ENCODE measurements at places on chromosomes 2 and 18. TPM values are rescaled to one million over a fixed set of nuclear protein-coding genes. Genes with fewer than 3 reads are reported as not detected.

Gene FLACC1
- 0.90 TPM for total RNA-seq

Gene EHD3
- 9.0 TPM for total RNA-seq

Gene SERPINB5
- total RNA-seq: 0.27 TPM

Gene ZBTB7C
- 9.9 TPM for total RNA-seq

Gene PIKFYVE
- total RNA-seq: 25.0 TPM

Gene POTEI
- 0.11 TPM for total RNA-seq

Gene RUFY4
- total RNA-seq: 0.31 TPM

DNA sequence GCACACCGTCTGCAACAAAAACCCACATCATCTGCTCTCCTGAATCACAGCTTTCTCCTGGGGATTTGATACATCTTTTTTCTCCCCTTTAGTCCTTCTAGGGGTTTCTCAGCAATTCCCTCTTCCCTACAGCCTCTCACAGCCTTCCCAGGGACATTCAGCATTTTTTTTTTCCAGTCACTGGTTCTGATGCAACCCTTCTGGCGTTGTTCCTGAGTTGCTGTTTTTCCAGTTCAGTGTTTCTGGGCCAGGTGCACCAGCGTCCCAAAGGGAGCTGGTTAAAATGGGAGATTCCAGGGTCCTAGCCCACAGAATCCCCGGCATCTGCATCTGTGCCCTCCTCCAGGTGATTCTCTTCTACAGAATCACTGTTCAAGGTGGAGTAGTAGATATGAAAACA lies 36.1 kb downstream of the ADCY3 start:
- no peak for ATAC-seq

DNA sequence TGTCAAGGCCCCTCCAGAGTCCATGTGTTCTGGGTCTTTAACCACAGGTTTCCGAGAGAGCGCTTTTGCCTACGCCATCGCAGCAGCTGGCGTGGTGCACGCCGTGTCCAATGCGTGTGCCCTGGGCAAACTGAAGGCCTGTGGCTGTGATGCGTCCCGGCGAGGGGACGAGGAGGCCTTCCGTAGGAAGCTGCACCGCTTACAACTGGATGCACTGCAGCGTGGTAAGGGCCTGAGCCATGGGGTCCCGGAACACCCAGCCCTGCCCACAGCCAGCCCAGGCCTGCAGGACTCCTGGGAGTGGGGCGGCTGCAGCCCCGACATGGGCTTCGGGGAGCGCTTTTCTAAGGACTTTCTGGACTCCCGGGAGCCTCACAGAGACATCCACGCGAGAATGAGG lies 9.3 kb downstream of the WNT10A start:
- no peak for ATAC-seq

DNA sequence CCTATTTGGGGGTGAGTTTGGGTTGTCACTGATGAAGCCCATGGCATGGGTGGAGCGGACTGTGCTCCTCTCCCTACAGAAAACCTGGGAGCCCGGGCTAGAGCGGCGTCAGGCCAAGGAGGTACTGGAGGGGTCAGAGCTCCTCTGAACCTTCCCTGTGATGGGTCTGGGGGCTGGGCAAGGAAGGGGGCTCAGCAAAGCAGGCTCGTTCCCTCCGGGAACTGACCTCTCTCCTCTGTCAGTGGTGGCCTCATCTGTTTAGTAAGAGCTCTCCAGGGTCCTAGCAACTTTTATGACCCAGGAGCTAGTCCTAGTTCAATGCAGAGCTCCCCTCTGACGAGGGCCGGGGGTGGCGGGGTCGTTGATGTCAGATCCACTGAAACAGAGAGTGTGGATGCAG lies 62.4 kb upstream of the OTOF start:
- no peak for ATAC-seq

GRCh38 chr2:156908825-156909224 lies 348.7 kb upstream of the GALNT5 start:
- ATAC-seq: no peak

DNA sequence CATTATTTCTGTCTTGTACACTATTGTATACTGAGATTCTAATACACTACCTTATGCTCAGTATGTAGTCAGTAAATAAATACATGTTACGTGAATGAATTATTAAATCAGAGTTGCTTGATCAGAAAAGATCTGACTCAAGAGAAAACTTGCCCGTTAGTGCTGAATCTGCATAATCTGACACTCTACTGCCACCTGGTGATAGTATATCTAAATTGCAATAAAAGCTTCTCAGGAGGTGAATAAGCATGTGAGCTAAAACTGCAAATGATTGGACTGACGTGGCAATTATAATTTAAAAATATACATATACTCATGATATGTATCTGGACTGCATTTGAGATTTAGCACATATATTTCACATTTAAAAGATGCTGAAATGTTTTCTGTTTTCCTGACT lies 70.4 kb downstream of the KIAA1328 start:
- ATAC-seq: no peak

DNA sequence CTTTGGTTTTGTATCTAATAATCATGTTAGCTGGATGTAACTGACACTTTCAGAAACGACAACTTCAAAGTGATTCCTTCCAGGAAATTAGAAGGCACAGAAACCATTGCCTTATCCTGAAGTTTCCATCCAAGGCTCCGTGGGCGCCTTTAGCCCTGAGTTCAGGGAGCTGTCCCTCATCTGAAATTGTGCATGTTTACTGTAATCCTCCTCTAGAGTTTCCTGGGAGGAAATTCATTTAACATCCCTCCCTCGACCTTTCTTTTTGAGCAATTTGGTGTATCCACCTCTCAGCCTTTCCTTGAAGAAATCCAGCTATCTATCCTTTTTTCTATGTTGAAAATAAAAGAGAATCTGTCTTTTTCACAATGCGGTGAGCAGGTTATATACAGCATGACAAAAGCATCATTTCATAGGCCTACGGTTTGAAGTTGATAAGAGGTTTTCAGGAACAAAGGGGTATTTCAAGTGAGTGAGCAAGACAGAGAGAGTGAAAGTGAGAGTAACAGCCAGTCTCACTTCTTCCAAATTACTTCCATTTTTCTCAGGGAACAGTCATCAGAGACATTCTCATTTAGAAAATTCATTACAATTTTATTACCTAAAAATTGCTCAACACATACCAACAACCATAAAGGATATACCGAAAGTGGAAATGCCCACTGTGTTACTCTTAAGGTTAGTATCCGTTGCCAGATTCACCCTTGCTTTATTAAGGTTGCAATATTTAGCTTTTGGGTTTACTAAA lies 167.3 kb downstream of the MREG start:
- ATAC-seq: no peak

GRCh38 chr2:10659898-10660568 lies 29.7 kb downstream of the NOL10 start:
- ATAC-seq: peak; percentile 73

GRCh38 chr2:28613186-28613585 lies 117.3 kb downstream of the PLB1 start:
- ATAC-seq: no peak

- ATAC-seq: no peak
Observed at GRCh38 chr2:45275806-45276205, 266.6 kb upstream of the SIX2 start.

GRCh38 chr18:48729404-48729803 lies 190.6 kb downstream of the CTIF start:
- no peak for ATAC-seq

DNA sequence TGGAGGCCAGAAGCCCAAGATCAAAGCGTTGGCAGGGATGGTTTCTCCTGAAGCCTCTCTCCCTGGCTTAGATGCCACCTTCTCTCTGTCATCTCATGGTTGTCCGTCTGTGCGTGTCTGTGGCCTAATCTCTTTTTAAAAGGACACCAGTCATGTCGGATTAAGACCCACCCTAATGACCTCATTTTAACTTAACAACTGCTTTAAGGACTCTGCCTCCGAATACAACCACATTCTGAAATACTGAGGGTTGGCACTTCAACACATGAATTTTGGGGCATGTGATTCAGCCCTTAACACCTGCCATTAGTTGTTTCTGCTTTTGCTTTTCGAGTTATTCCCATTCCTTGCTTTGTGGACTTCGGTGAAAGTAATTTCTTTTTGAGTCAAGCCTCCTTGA lies 97.8 kb upstream of the SMIM21 start:
- ATAC-seq: no peak

GRCh38 chr18:77052983-77053309 lies 79.6 kb downstream of the MBP start:
- ATAC-seq: no peak

DNA sequence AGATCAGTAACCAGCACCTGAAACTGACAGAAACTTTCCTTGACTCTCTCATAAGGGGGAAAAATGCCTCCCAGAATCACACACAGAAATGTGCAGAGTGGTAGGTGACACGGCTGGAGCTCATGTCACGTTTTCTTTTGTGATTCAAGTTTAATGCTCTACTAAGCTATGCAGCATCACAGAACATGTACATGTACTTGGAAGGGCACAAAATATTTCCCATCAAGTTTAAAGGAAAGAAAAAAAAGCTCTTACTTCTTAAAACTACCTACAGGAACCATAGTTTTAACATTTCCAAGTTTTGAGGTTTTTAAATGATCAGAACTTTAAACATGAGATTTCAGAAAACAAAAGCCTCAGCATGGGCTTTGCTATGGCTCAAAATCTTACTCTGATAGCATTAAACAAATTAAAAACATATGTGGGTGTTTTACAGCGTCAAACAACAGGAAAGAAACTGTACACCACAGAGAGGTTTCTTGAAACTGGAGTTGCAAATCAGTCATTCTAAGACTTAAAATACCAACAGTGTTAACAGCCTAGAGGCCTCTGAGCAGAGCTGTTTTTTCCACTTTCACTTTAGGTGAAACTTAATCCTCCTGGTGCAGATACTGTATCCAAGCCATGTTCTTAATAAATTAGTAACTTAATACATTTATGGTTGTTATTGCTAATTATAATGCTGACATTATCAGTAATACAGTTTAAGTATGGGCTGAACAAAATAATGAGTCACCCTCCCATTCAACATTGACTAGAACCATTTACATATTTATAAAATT lies 30.1 kb downstream of the MBP start:
- no peak for ATAC-seq

GRCh38 chr2:54735636-54736035 lies 12.2 kb downstream of the EML6 start:
- ATAC-seq: no peak

- no peak for ATAC-seq
Observed at GRCh38 chr2:67702284-67702683, 305.2 kb downstream of the ETAA1 start.

DNA sequence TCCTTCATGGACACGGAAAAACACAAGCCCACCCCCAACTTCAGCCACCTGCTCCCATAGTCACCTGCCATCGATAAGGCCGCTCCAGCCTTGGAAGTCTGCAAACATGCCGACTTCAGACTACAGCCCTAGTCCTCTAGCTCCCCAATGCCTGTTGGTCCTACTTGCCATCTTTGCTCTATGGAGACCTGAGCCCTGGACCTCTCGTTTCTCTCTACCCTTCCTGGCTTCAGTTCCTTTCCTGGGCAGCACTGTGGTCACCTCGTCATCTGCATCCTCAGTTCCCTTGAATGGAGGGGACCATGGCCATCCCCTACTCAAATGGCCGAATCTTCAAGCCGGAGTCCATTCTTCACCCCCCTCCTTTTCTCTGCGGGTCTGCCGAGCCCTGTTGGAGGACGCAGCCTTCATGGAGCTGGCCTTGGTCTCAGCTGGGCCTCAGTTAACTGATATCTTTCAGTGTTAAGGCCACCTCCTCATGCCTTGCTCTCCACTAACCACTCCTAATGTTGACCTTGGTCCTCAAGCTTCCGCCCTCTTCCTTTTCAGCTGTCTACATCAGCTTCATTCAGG lies 47.7 kb upstream of the GBX2 start:
- no peak for ATAC-seq

Data from motor neuron (in vitro differentiated cells).